Neural crest cell (in vitro differentiated cells): ENCODE measurements at places on chromosomes 3 and 15. TPM values are rescaled to one million over a fixed set of nuclear protein-coding genes. Genes with fewer than 3 reads are reported as not detected.

Gene CPNE9
- total RNA-seq = 0.48 and 1.3 TPM in 2 replicates

Gene PLA2G4D
- not detected in 2 replicates for total RNA-seq

Gene ILDR1
- total RNA-seq = not detected in 2 replicates

Gene GOLGA8J
- 0.32 and 0.54 TPM in 2 replicates for total RNA-seq

Gene PLSCR2
- total RNA-seq = not detected in 2 replicates

Gene APOD
- total RNA-seq = 1.1 and 1.7 TPM in 2 replicates

Gene IGF2BP2
- 141 and 144 TPM in 2 replicates for total RNA-seq

Gene TM6SF1
- total RNA-seq = 0.16 and 0.25 TPM in 2 replicates

Gene ABHD6
- 5.5 and 7.3 TPM in 2 replicates for total RNA-seq

Gene ABHD2
- total RNA-seq = 31.0 and 33.3 TPM in 2 replicates

Gene PRSS50
- 0.35 and 0.39 TPM in 2 replicates for total RNA-seq

Gene TGFBR2
- total RNA-seq = 8.5 and 8.7 TPM in 2 replicates

Gene GRIP2
- total RNA-seq = 3.2 and 3.6 TPM in 2 replicates

Gene TMC3
- not detected in 2 replicates for total RNA-seq

Gene GABRR3
- total RNA-seq = not detected in 2 replicates

Gene CAMK2N2
- total RNA-seq = 4.7 and 5.6 TPM in 2 replicates

Gene CCDC13
- 1.5 and 2.0 TPM in 2 replicates for total RNA-seq

Gene PAQR9
- 1.8 and 1.9 TPM in 2 replicates for total RNA-seq

Gene TIMP4
- 0.75 and 1.1 TPM in 2 replicates for total RNA-seq

Gene PPP2R3A
- total RNA-seq = 16.4 and 17.1 TPM in 2 replicates

Gene PARP15
- 0.09 TPM in 1 of 2 replicates, not detected in the other for total RNA-seq

Gene ZNF662
- total RNA-seq = not detected in 2 replicates

Gene ALDH1A2
- 0.91 and 1.7 TPM in 2 replicates for total RNA-seq

Gene SPESP1
- not detected in 2 replicates for total RNA-seq

Gene PLA2G4F
- total RNA-seq = not detected in 2 replicates

Gene VPS33B
- 19.2 and 20.5 TPM in 2 replicates for total RNA-seq

Gene PCYT1A
- total RNA-seq = 30.2 and 31.0 TPM in 2 replicates

Gene IQCF5
- total RNA-seq = not detected in 2 replicates

Gene FAM107A
- total RNA-seq = 1.6 and 2.3 TPM in 2 replicates

Gene SCN5A
- total RNA-seq = 0.41 and 1.2 TPM in 2 replicates

Gene KIF15
- 49.0 and 51.3 TPM in 2 replicates for total RNA-seq

Gene TMEM266
- total RNA-seq = 0.34 and 0.58 TPM in 2 replicates

Gene PPP1R14D
- not detected in 2 replicates for total RNA-seq

Gene RFC4
- 105 and 107 TPM in 2 replicates for total RNA-seq

Gene SNX4
- total RNA-seq = 40.3 and 45.9 TPM in 2 replicates

Gene RTP3
- not detected in 2 replicates for total RNA-seq
